Sigmoid colon (tissue), 7 donors: ENCODE measurements at places on chromosomes 7 and 10. TPM values are rescaled to one million over a fixed set of nuclear protein-coding genes. Genes with fewer than 3 reads are reported as not detected.

DNA sequence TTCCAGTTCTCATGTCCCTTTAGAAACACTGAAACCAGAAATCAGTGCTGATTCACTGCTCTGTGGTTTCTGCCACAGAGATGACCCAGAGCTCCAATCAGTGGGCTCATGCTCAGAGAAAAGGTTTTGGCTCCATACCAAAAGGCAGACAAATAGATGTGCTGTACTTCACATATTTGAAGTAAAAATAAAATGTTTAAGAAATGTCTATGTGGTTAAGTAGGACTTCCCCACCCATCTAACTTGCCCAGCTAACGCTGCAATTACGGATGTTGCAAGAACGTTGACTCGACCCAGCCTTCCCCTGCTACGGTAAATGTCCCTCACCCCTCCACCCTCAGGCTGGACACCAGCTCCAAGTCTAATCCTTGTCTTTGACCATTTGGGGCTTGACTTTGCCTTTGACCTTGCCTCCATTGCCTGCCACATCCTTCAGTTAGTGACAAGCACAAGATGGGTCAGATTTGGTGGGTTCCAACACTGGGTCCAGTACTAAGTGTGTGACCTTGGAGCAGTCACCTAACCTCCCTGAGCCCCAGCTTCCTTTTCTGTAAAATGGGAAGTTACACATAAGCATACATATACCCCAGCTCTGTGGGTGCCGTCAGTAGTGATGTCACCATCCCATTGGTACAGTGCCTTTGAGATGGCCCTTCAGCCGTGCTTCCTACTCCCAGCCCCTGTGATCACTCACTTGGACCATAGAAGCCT is 95.8 kb downstream of the CHST15 start:
- peak; percentile 75 for DNase-seq

DNA sequence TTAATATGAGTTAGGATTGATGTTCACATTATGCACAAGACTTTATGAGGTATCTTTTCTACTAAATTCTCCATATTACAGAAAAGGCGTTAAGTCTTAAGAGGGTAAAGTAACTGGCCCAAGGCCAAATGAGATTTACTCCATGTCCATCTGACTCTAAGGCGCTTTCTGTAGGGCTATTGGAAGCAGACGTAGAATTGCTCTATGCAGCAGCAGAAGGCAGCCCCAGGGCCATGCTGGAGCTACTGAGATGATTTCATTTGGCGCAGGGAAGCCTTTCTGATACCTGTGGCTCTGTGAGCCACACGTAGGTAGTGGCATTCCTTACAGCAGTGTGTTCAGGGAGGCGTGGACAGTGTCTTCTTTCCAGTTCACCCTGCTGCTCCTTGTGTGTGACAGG is 133.1 kb downstream of the SH2D4B start:
- no peak for DNase-seq

GRCh38 chr10:69973678-69974077 is 79.0 kb upstream of the MACROH2A2 start:
- no peak for DNase-seq

Gene CPA2
- not detected for total RNA-seq

Gene PDZD7
- 1.1 TPM for total RNA-seq
